ENCODE measurements at places on chromosomes 13 and 19.

GRCh38 chr13:50222569-50223332 is 207.5 kb downstream of the KCNRG start:
- DNase-seq, result no peak

DNA sequence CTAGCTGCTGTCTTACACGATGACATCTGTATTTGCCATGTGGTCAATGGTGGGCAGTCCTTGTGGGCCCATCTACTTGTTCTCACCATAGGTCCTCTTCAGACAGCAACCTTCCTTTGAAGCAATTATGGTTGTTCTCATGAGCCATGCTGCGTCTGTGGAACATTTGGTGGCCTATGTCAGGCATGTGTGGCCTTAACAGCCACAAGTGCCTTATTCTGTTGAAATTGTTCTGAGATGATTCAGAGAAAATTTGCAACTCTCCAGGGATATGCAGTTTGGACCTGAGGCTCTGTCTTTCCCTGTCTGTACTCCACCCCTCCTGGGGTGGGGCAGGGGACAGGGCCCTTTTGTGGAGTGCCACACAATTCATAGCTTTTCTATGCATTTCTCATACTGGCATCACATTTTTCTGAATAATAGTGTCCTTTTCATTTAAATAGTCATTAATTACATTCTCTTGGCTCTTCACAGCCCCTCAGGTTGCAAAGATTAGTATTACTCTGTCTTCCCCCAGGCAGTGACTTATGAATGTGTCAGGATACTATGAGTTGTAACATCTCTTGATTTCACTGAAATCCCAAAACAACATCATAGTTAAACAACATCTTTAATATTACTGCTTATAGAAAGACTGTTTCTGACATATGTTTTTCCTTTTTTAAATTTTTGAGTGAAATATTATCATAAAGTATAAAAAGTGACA is 102.1 kb downstream of the ITGBL1 start:
- no peak for DNase-seq

DNA sequence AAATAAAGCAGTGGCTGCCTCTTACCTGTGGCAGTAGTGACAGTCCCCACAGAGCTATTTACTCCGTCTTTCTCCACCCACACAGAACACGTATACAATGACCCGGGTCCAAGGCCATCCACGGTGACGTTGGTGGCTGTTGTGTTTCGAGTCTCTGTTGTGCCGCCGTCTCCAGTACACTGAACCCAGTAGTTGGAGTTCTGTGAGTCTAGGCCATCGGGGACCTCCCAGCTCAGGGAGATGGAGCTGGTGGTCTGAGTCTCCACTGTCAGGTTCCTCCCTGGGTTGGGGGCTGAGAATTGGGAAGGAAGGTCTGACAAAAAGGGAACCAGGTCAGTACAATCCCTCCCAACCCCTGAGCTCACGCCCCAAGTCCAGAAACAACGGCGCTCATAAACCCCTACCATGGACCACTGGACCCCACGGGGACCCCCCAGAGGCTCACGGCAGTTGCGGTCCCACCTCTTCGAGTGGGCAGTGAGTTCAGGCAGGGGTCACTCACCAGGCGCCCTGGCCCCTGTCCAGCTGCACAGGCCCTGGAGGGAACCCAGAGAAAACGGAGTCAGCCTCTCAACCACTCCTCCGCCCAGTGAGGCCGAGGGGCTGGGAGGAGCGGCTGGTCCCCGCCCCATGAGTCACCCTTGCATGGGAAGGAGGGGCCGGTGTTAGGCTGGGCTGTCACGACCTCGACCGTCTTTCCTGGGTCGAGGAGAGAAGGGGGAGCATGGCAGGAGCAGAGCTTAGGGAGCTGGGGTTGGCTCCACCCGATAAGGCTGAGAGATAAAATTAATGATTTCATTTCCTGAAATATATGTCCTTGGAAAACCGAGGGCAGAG is 2.4 kb downstream of the PTPRH start:
- no peak for DNase-seq

DNA sequence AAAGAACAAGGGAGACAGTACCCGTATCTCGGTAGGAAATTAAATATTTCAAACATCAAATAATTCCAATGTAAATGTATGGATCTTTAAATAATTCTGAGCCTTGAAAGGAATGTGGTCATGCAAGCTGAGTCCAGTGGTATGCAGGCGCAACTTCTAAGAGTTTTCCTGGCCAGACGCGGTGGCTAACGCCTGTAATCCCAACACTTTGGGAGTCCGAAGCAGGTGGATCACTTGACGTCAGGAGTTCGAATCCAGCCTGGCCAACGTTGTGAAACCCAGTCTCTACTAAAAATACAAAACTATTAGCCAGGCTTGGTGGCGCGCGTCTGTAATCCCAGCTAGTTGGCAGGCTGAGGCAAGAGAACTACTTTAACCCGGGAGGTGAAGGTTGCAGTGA is 1.1 kb upstream of the ZNF845 start:
- DNase-seq, result no peak

DNA sequence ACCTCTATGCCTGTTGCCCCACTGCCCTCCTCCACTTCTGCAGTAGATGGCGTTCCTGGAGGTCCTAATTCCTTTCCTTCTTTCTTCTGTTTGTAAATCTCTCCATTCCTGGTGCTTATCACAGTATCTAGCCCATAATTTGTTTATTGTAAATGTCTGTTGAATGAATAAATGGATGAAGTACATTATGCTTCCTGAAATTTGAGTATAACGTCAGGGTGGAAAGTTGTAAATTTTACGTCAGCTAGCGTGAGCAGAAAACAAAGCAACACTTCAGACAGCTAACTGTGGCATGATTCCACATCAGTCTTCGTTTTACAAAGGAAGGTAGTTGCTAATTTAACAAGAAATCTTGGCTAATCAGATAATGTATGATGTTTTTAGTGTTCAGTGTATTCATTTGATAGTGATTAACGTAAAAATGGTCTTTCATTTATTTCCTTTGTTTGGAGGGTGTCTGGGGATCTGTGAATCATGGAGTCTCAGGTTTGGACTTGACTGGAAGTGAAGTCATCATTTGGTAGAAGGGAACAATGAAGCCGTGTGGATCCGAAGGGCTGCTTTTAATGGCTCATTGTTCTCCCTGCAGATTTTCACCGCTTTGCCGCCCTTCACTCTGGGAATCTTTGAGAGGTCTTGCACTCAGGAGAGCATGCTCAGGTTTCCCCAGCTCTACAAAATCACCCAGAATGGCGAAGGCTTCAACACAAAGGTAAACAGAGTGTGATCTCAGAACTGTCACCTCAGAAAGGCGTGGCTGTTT is 215.1 kb downstream of the SHISA2 start:
- DNase-seq, result no peak

DNA sequence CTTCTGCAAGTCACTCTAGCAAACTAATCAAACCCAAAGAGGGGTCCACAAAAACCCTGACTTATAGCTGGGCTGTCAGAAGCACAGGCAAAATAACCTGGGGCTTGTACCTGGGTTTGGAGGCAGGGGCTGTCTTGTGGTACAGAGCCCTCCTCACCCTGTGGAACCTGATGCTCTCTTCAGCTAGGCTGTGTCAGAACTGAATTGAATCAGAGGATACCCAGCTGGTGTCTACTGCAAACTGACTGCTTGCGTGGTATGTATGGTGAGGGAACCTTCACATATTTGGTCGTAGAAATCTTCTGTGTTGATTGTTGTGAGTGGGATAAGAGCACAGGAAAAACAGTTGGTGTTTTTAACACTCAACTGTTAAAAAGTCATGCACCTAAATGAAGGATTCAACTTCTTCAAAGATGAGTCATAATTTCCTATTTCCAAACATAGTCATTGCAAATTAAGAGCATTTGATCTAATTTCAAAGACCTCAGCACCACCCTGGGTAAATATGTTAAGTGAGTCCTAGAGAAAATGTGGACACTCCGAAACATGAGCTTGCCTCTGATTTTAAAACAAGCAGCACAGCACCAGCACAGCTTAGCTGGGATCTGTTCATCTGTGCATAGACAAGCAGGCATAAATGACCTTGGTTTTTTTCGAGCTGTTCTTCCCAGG is 840.2 kb downstream of the UQCRFS1 start:
- DNase-seq, result no peak

DNA sequence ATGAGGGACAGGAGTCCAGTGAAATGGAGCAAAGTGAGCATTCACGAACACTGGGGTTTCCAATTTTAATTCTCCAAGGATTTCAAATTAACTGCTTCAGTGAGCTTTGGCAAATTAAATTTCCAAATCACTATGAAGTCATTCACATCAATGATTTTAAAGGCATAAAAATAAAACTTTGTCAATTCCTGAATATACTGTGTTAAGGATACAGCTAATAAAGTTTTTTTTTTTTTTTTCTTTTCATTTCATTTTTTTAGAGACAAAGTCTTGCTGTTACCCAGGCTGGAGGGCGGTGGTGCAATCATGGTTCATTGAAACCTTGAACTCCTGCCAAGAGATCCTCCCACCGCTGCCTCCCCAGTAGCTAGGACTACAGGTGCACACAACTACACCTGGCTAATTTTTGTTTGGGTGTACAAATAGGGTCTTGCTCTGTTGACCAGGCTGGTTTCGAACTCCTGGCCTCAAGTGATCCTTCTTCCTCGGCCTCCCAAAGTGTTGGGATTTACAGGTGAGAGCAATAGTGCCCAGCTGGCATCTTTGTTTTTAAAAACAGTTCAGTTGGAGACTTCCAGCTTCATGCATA is 21.9 kb downstream of the RBM26 start:
- no peak for DNase-seq

DNA sequence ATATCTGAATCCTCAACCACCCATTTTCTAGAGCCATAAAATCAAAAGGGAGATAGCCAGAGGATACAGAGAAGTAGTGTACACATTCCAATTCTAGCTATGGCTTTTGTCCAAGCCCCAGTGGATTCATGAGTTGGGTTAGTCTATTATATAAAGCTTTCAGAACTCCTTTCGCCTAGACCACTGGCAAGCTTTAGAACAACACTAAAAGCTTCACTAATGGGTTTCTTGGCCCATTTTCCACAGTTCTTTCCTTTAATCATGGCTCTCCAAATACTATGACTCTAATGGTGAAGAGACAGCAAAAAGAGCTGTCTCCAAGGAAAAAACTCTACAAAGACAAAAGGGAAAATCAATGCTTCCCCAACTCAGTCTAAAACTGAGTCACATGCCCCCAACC is 48.2 kb upstream of the SLITRK5 start:
- no peak for DNase-seq

GRCh38 chr13:95176611-95177259 is 124.5 kb downstream of the ABCC4 start:
- no peak for DNase-seq

- no peak for DNase-seq
Observed at GRCh38 chr13:79360095-79360494, 46.0 kb downstream of the RBM26 start.

DNA sequence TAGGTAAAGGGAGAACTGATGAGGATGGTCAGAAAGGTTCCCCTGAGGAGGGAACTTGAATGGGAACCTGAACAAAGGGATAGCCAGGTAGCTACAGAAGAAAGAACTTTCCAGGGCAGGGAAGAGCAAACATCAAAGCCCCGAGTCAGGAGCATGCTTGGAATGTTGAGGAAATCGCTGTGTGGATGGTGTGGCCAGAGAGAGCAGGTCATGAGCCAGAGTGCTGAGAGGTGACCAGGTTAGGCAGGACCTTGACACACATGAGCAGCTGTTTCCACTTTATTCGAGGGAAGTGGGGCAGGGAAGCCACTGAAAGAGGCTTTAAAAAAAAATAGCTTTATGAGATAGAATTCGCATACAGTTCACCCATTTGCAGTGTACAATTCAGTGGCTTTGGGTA is 4.4 kb downstream of the RAB8A start:
- DNase-seq, result no peak

DNA sequence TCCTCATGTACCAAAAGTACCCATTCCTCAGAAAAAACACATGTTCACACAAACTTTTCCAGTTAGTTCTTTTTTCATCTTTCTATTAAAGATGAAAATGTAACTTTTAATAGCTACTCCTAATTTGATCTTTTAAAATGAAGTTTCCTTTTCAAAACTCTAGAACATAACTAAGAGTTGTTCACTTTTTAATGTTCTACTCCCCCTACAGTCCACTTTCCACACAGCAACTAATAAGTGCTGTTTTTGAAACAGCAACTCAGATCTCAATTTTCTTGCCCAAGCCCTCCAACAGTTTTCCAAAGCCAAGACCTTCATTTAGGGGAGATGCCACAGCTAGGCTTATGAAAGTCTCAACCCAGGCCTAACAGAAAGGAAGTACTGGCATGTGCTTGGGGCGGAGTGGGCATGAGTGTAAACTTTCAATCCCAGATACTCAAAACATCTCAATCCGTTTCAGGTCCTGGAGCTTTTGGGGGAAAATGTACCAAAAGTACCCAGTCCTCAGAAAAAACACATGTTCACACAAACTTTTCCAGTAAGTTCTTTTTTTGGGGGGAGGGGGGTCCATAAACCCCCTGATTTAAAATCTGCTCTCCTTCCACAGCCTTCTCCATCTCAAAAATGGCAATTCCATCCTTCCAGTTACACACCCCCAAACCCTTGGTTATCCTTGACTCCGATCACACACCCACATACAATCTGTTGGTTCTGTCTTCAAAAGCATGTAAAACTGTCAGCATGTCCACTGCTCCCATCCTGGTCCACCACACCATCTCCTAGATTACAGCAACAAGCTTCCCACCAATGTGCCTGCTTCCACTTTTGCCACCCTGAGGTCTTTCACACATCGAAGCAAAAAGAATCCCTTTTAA is 2.0 kb downstream of the FBL start:
- no peak for DNase-seq

- no peak for DNase-seq
Observed at GRCh38 chr19:47406711-47407416, 12.5 kb downstream of the MEIS3 start.

GRCh38 chr13:94122300-94122915 is 357.1 kb downstream of the DCT start:
- no peak for DNase-seq

DNA sequence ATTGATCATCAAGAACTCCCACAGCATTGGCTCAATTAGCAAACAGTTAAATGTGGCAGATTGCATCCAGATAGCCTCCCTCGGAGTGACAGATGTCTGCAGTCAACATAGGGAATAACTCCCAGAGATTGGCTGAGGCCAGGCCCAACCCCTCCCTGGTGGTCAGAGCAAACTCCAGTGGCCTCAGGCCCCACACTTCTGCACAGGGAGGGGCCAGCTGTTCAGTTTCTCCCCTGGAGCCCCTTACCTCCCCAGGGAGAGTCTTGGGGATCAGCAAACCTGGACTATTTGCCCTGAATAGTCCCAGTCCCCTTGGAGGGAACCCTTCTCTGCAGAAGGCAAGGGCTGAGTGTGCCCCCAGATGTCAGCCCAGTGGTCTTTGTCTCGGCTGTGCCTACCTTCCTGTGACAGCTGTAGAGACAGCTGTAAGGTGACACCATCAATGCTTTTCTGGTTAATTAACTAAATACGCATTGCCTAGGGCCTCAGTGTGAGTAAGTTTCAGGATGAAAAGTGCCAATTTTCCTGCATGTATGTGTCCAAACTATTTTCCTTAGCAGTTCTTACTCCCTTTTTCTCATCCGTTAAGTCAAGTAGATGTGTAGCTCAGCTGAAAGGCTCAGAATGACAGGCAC is 102.7 kb upstream of the UQCRFS1 start:
- DNase-seq, result no peak

Measured in activated gamma-delta T cell (primary cell).